ENCODE measurements at places on chromosomes 6 and 20.

GRCh38 chr20:62760471-62760855 lies 35.8 kb upstream of the MRGBP start:
- DNase-seq: no peak

- no peak for DNase-seq
Observed at GRCh38 chr6:141925001-141925400, 207.7 kb upstream of the GJE1 start.

- DNase-seq: no peak
Observed at GRCh38 chr6:130215526-130215925, 7.2 kb downstream of the SAMD3 start.

DNA sequence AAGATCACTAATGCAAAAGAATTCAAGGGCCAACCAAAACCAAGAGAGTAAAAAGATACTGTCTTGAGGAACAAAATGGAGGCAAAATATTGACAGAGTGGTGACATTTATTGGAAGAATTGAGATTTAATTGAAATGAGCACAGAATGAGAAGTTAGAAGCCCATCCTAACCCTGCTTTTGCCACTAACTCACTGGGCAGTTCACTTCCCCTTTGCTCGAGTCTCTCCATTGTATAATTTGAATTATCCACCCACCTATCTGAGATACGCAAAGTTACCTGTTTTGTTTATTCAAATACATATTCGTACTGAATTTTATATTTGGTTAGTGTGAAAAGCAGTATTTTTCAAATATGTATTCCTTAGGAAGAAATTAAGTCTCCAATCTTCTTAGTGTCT lies 204.5 kb upstream of the PRDM1 start:
- DNase-seq: no peak

DNA sequence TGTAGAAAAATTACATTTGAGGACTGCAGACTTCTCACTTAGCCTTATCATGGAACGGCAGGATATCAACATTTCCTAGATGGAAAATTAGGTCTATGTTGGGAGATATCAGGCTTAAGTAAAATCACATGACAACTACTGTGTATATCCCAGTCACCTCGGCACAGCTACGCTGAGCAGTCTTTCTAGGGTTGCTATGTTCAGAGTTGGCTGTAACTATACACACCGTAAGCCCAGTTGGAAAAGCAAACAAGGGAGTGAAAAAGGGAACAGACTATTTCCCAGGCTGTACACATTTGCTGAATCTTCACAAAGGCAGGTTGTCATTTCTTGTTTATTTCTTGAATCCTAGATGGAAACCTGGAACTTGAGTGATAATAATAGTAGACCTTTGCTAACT lies 80.7 kb upstream of the PTPRK start:
- no peak for DNase-seq

DNA sequence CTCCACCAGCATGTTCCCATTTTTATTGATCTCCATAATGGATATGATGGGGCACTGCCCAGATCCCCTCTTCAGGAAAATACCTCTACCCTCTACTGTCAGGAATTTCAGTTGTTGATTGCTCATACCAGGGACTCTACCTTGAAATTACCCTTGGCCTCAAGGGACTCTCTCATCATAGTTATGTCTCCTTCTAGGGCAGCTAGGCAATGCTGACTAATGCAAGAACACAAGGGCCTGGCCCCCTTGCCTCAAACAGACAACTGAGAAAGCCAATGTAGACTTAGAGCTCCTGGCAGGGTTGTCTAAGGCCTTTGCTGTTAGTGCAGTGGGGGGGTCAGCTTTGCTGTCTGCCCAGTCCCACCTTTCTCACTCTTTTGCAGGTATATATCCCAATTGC lies 493.1 kb downstream of the BTBD3 start:
- peak; percentile 67 for DNase-seq
